ENCODE measurements at places on chromosomes 4 and X.

DNA sequence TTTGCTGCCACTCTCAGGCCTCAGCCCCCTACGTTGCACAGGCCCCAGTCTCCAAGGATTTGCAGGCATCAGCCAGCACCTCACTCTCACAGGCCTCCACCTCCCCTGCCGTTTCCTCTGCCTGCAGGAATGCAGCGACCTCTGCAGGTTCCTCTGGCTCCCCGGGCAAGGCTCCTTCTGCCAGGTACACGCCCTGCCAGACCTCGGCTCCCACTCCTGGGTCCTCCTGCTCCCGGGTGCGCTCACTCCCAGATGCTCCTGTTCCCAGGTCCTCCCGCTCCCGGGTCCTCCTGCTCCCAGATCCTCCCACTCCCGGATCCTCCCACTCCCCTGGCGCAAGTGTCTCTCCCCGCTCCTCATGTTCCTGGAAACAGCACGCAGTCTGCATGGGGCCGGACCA lies 144.4 kb upstream of the RADX start:
- no peak for DNase-seq

- DNase-seq: no peak
Measured at GRCh38 chrX:9558615-9559014, 93.8 kb downstream of the TBL1X start.

DNA sequence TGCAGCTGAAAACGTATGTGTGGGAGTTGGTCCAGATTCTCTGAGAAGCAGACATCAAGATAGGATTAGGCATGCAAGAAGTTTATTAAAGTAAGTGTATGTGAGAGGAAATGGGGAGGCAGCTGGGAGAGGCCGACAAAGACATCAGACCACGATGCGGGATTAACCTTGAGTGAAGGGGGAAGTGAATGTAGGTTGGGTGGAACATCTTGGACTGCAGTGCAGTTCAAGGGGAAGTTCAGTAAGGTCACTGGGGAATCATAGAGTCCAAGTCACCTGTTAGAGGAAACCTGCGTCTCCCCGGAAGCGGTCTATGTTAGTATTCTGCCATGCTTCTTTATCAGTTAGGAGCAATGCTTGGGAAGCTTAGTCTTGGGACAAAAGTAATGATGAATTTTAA lies 22.0 kb downstream of the CXCL8 start:
- no peak for DNase-seq

GRCh38 chr4:26839016-26839415 lies 21.6 kb upstream of the STIM2 start:
- DNase-seq: no peak

GRCh38 chr4:23165669-23166068 lies 472.9 kb downstream of the GBA3 start:
- no peak for DNase-seq

DNA sequence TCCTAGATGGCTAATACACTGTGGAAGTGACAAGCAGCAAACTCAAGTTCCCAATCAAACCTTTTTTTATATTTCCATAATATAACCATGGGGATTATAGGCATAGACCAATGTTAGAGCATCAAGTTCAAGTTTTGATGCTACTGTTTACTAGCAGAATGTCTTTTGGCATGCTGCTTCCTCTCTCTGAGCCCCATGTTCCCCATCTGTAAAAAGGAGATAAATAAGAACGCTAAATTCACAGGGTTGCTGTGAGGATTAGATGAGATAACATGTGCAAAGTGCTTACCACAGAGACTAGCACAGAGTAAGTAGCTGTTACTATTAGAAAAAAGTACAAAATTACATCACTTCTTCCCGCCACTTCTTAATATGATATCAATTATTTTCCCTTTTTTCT lies 18.0 kb downstream of the MBNL3 start:
- DNase-seq: peak; percentile 92

DNA sequence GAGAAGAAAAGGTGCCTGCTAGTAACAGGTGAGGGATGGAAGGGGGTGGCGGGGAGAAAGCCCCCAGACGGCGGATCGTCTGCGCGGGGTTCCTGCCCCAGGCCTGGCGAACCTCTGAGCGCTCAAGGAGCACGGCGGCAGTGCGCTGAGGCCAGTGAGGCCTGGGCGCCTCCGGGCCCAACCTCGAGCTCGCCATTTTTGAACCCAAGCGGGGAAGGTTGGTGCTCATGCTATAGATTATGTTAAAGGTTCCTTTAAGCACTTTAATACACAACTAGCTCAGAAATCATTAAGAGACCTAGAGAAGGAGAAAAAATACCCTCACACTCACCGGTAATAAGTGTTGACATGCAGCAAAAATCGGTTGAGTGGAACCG lies 7.9 kb downstream of the PITX2 start:
- DNase-seq: no peak

- no peak for DNase-seq
Measured at GRCh38 chrX:45743081-45743533, 542.4 kb upstream of the DIPK2B start.

DNA sequence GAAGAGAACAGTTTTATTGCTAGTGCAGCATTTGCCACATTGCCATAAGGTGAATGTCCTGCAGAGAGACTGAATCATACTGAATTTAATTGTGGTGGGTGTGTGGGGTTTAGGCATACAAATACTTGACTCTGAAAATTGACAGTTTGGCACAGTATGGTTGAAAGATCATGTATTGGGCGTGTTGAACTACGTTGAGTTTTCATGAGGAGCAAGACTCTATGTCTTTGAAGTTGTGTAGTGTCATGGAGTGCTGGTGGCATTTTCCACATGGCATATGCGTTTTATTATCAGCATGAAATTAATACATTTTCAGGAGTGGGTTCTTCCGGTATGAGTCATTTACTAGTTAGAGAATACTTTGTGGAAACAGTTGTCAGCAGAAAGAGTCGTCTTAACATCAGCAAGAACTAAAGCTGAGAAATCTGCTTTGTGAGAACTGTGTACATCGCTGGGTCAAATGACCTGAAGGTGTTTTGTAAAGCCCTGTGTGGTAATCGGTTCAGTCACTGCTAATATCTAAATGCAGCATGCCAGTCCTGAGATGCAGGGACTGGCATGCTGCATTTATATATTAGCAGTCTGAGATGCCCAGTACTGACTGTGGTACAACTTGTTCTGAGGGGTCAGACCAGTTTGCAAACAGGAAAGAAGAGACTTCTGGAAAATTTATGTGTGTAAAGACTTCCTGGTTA lies 50.3 kb downstream of the ARHGAP10 start:
- no peak for DNase-seq

DNA sequence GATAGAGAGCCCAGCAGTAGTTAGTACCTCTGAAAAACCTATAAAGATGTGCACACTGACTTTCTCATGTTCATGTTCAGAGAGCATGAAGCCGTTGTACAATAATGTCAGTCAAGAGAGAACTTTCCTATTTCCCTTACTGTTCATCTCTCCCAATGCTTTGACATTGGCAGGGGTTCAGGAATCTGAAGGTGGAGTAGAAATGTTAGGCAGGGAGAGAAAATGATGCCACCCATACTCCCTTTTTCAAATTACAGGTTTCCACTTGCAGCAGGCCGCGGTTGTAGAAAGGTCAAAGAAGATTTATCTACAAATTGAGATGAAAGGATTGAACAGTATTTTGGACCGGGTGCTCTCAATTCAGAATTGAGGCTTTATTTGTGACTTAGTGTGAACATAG lies 84.3 kb downstream of the DCAF8L2 start:
- no peak for DNase-seq

All from hematopoietic multipotent progenitor cell treated with erythropoietin and hydrocortisone succinate and interleukin-3 and kit ligand, for 8 days (in vitro differentiated cells).